HEK293T (cell line): ENCODE measurements at places on chromosomes 12 and 14.

DNA sequence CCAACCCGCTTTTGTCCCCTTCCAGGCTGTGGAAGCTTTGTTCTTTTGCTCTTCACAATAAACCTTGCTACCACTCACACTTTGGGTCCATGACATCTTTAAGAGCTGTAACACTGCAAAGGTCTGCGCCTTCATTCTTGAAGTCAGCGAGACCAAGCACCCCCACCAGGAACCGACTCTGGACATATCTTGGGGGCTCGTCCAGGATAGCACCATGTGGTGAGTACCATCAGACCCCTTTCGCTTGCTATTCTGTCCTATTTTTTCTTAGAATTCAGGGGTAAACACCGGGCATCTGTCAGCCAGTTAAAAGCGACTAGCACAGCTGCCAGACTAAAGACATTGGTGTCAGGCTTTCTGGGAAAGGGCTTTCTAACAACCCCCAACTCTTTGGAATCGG is 137.6 kb upstream of the PPFIA2 start:
- no peak for DNase-seq

DNA sequence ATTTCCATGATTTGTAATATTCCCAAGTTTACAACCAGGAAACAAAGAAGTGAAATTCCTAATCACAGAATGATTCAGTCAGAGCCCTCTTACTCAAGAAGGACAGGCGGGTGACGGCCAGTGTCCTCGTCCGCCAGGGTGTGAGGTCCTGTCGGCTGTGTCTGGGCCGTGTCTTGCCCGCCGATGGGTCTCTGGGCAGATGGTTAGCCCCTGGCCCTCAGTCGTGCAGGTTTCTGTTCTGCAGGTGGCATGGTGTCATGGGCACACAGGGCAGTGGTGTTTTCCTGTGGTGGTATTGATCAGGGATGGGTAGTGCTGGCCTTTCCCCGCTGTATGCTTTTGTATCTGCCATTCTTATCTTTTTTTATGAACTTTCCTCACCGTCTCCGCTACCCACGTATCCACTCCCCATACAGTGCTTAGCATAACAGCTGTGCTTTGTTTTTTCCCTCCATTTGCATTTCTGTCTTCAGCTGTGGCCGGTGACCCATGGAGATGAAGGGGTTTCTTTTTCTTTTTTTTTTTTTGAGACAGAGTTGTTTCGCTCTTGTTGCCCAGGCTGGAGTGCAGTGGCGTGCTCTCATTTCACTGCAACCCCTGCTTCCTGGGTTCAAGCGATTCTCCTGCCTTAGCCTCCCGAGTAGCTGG is 100.7 kb downstream of the TSPAN9 start:
- DNase-seq, result no peak

GRCh38 chr14:77880056-77880455 is 80.1 kb downstream of the ADCK1 start:
- no peak for DNase-seq

GRCh38 chr12:89663577-89664357 is 44.9 kb downstream of the ATP2B1 start:
- DNase-seq, result no peak

DNA sequence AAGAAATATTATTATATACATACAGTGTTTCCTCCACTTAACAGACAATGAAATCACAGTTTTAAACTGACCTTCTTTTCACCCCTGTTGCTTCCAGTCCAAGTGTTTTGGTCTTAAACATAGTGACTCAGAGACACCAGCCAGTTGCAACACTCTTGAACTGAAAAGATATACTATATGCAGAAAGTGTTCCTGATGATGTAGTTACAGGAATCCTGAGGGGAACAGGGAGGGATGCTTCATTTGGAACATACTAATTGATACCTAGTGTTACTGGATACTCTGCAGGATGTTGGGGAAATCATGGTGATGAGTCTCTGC is 420.8 kb downstream of the CCDC91 start:
- no peak for DNase-seq

DNA sequence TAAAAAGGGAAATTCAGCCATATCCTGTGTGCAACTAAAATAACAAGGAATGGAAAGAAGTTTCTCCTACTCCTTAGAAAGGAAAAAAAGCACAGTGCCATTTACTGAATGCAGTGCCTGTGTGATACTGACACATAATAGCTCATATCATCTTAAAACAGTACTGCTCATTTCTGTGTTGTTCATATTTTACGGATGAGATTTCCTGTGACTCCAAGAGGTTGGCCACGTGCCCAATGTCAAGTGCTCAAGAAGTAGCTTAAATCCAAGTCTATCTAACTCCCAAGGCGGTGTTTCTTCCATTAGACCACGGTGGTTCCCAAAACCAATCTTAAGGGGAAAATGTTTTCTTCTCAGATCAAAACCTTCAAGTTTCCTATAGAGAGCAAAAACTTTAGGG is 20.0 kb downstream of the MAP3K9 start:
- DNase-seq, result no peak

DNA sequence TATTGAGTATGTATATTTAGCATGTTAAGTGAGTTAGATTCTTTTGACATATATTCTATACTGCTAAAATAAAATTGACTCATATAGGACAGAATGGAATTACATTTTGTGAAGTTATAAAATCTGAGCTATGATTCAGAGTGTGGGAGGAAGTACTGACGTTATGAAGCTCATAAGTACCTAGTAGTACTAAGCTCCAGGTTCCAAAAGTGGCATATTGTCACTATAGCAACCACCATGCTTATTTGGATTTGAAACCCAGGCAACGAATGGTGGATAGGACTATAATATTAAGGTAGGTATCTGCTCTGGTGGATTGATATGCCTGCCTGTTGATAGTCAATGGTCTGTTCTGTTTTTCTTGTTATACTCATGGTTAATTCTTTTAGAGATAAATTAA is 2.2 kb upstream of the FBXO33 start:
- no peak for DNase-seq
